ENCODE measurements at places on chromosomes 5 and 9.

DNA sequence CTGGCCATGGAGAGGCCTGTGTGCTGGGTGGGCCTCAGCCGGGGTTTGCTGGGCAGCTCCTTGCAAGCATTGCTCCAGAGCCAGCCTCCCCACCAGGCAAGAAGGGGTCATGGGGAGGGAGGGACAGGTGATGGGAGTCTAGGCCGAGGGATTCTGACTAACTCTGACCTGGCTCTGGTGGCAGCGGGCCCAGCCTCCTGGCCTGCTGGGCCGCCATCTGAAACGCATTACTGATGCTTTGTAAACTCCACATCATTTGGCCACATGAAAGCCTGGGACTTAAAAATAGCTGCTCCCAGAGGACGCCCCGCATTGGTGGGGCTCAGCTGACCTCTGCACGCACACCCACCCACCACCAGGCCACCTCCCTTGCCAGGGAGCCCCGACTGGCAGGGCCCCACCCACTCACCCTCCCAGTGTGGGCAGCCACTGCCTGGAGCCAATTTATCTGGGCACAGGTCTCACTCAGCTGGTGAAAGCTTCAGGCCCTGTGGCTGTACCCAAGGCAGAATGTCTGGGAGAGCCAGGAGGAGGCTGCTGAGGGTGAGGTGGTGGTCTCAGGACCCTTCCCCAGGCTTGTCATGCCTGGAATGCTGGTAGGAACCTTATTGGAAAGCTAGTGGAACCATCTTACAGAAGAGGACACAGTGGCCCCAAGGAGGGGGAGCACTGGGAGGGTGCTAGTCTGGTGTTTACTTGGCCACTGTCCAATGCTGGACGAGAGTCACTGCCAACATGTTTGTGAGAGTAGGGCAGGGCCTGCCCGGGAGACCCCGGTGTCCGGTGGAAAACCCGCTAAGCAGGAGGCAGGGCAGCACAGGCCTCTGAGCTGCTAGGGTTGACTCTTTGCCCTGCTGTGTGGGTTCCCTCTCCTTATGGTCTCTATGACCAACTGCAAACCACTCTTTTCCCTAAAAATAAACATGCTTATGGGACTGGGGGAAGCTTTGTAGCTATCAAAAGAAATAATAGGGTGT, 10.8 kb downstream of the TCF7 start:
- no peak for DNase-seq

DNA sequence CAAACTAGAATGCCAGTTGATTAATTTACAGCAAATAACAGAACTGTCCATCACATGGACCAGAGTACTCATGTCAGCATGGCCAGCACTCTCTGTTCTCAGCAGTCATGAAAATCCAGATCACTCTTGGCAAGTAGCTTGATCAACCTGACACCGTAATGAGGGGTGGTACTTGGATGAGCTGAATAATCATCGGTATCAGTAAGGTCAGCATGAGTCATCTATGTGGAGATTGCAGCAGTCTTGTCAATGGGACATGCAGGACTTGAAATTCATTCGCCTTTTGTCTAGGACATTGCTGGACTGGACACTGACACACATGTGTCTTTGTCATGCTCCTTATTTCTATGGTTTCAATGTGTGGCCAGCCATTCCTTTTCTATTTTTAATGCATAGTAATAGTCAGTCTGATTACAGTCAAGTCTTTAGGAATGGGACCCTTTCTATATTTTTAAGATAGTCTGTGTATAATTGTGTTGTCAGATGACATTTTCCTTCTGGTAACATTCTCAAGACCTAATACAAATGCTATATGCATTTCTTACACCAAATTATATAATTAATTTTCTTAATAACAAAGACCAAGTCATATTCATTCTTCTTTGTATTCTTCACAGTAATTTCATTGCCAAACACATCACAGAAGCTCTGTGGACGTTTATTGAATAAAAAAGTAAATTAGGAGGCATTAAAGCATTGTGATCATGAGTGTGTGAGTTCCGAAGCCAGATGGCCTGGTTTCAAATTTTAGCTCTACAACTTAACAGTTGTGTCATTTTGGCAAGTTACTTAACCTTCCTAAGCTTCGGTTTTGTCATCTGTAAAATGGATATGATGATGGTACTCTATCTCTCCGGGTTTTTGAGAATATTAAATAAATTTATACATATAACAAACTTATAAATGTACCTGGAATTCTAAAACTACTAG, 57.4 kb downstream of the ADAMTSL1 start:
- DNase-seq, result no peak

DNA sequence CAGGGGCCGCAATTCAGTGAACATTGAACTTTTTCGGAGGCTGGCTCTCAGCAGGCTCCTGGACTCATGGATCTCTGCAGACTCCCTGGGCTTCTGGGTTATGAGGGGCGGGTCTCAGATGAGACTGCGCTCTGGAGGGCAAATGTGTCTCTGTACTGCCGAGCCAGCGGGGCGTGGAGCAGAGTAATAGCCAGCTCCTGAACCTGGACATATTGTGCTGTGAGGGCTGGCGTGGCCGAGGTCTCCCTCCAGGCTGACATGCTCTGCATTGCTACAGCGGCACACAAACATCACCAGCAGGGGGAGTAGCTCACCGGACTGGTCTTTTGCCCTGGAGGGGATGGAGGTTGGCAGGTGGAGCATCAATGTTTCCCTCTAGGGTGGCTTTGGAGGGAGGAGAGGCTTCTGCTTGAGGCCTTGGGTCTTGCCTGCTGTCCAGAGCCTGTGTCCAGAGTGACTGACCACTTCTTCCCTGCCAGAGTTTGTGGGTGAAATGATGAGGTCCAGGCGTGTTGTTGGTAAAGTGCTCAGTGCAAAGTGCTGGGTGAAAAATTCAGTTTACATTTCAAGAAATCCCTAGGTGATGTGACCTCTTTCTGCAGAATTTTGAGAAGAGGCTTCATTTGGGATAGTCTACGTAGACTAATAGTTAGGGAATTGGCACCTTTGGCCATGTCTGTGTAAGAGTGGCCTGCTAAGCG, 10.9 kb upstream of the GADD45G start:
- no peak for DNase-seq

DNA sequence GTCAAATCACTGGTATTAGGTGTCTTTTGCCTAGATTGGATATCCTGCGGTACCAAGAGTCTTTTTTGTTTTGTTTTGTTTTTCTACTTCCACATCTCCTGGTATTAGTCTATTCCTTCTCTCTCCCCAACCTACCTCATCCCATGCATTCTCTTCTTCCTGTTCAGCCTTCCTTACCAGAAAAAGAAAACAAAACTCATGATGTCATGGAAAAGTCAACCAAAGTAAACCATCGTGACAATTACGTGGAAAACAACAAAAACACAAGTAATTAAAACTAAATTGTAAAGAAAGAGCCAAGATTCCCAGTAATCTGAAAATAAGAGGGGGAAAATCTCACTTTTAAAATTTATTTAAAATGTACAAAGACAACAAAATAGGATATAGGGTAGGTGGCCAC, 38.3 kb downstream of the TMEM167A start:
- DNase-seq, result no peak

DNA sequence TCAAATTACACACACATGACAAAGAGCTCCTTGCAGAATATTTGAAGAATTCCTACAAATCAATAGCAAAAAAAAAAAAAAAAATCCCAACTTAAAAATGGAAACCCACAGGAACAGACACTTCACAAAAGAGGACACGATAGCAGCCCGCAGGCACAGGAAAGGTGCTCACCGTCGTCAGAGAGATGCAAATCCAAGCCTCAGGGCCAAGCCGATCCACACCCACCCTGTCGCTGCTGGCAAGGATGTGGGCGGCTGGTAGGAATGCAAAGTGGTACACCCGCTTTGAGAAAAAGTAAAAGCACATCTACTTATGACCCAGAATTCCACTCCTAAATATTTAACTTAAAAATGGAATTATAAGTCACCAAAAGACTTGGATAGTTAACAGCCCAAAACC, 10.8 kb downstream of the LCN9 start:
- DNase-seq, result no peak

DNA sequence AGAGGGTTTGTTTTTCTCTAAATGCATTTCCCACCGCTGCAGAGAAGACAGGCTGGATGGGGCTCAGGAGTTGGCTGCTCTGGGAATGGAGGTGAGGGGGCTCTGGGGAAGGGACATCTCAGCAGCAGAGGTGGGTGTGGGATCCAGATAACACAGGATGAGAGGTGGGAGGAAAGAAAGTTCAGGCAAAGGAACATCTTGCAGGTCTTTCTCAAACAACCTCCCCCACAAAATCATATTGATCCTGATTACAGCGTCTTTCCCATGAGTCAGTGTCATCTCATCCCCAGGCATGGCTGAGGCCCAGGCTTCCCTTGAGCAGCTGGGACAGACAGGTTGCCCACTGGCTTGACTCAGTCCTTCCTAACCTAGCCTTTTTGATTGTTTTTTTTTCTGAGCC, 11.3 kb upstream of the ACSL6 start:
- DNase-seq, result no peak

GRCh38 chr9:113568571-113569321, 105.2 kb downstream of the RGS3 start:
- no peak for DNase-seq

DNA sequence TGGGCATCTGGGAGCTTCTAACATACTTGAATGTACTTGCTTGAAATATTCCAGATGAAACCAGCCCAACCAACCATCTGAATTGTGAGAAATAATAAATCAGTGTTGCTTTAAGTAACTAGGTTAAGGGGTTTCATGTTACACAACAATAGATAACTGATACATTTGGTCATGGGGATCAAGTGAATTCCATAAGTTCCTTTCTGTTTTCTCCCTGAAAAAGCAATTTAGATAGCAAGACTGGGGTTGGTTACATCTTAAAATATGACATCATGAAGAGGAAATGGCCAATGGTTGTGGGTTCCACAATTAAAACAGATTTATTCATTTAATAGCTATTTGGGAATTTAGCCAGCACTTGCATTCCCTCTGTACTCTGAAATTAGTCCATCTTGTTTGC, 559.7 kb downstream of the TLR4 start:
- no peak for DNase-seq

GRCh38 chr9:79736051-79736450, 164.3 kb downstream of the TLE4 start:
- no peak for DNase-seq

DNA sequence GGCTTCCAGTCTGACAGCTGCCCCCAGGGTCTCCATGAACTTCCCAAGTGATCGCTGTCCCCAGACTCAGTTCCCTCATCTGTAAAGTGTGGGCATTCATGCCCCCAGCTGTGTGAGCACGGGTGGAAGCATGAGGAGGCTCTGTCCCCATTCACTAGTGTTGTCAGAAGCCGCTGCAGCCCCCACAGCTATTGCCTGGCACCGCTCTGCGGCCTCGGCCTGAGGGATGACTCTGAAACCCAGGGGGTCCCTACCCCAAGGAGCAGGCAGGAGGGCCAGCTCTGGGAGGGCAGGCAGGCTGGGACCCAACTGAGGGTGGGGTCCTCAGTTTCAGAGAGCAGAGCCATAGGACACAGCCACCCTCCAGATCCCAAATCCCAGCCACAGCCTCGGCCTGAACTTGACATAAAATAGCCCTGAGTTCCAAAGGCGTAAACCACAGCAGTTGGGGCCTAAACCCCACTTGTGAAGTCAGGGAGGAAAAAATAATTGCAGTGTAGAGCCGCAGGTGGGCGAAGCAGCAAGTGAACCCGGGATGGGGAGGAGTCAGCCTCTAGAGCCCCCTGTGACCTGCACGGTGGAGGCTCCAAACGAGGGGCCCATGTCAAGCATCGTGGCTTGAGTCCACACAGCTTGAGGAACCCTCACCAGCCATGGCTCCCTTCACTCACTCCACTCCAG, 66.0 kb upstream of the ADAMTS2 start:
- DNase-seq, result no peak

GRCh38 chr5:150583541-150584225, 56.8 kb upstream of the SYNPO start:
- DNase-seq, result peak; percentile 11

DNA sequence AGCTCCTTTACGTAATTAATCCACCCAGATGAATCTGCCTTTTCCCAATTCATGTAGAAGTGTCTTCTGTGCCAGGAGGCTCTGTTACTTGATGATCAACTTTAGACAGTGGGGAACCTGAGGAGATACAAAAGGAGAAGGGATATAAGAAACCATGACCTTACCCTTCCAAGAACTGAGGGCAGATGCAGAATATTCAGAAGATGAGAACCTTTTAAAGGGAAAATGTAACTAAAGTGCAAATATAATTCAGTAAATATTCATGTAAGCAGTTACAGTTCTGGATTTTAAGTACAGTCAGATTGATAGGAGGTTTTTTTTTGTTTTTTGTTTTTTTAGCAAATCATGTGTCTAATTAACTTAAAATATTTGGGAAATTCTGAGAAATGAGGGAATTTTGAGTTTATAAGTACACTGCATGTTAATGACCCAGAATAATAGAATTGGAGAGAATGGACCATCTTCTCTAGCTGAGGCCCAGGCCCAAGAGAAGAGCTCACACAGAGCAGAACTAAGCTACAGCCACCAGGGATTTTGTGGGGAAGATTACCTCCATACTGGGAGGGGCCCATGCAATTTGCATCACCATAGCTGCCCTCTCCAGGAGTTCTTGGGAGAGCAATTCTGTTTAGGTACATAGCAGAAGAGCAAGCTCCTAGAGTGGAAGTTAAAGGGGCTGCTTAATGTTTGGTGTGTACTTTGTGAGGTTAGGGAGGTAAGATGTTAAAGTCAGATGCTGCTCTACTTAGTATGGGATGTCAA, 61.5 kb downstream of the SV2C start:
- DNase-seq, result no peak

DNA sequence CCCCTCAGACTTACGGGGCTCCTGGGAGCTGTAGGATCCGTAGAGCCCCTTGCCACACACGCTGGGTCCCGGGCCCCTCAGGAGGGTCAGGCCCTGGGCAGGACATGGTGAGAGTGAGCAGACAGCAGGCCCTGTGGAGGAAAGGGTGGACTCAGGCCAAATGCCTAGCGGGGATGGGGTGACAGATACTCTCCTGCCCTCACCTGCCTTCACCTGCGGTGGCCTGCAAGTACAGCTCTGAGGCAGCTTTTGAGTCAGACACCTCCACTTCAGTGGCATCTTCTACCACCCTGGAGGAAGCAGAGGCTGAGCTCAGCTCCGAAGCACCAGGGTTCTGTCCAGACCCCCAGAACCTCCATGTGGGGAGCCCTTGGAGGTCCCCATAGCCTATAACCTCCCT, 26.2 kb downstream of the SLC35A4 start:
- no peak for DNase-seq

DNA sequence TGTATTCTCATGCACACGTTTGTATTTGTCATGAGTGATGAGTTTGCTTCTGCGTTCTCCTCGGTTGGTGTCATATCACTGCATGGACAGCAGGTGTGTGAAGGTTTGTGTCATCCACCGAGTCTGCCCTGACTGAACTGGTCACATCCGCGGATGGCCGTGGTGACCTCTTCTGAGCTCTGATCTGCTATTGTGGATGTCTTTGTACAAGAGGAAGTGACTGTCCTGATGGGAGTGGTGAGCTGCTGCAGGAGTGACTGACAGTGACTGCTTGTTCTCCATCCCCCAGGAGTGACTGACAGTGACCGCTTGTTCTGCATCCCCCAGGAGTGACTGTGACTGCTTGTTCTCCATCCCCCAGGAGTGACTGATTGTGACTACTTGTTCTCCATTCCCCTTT, 69.9 kb downstream of the EHMT1 start:
- no peak for DNase-seq

DNA sequence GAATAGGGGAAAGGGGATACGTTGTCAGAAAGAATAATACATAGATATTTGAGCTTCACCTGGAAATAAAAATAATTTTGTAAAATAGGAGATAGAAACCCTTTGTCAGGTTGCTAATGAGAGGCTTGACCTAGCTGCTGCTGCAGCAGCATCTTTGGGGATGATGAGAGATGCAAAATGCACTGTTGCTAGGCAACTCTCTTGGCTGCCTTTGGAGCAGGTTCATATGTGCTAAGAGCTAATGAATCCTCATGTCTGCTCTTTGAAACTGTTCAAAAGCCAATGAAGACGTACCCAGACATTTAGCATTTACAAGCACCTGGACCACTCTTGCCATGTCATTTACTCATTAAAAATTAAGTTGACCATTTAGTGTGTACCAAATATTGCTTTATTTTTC, 121.7 kb downstream of the FOCAD start:
- no peak for DNase-seq

All from activated B cell treated with CpG ODN at 0.5 μM for 24 hours (primary cell).